Activated CD8-positive, alpha-beta memory T cell treated with anti-CD3 and anti-CD28 coated beads, Interleukin-2, amount 10 ng/mL, durations not matched to agents 7 days and 5 days (primary cell): ENCODE measurements at places on chromosomes 12 and 14. TPM values are rescaled to one million over a fixed set of nuclear protein-coding genes. Genes with fewer than 3 reads are reported as not detected.

GRCh38 chr14:68578597-68578996 lies 214.3 kb downstream of the ZFP36L1 start:
- H3K4me1 ChIP-seq = no peaks in the 10 kb centered on the region
- DNase-seq = no peak
- no peak overlapping the region for H3K27ac ChIP-seq
- H3K27me3 ChIP-seq = no peaks in the 10 kb centered on the region

DNA sequence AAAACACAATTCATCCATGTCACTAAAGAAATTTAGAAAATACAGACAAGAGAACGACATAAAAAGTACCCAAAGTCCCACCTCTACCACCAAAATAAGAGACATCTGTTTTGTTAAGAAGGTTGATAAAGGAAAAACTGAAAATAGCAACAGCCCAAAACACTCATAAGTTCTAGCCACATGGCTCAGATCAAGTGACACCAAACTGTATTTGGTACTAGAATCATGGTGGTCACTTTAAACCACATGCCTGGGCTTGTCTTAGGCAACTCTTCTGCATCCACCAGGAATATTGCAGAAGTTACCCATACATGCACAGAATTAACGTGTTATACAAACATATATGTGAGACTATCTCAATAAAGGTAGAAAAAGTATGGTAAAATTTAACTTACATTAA lies 78.2 kb upstream of the GTF2A1 start:
- peaks cover 11% of the 10 kb centered on the region for H3K27me3 ChIP-seq
- H3K4me1 ChIP-seq = peaks cover 16% of the 10 kb centered on the region
- H3K4me3 ChIP-seq = no peak overlapping the region
- no peak overlapping the region for H3K27ac ChIP-seq
- H3K36me3 ChIP-seq = no peaks in the 10 kb centered on the region
- no peak for DNase-seq

- peaks cover 82% of the 10 kb centered on the region for H3K4me1 ChIP-seq
- no peak for DNase-seq
- peaks cover 5% of the 10 kb centered on the region for H3K36me3 ChIP-seq
- no peak overlapping the region for H3K4me3 ChIP-seq
These were observed 219.8 kb downstream of the SLC41A2 start for GRCh38 chr12:104738331-104738730.

DNA sequence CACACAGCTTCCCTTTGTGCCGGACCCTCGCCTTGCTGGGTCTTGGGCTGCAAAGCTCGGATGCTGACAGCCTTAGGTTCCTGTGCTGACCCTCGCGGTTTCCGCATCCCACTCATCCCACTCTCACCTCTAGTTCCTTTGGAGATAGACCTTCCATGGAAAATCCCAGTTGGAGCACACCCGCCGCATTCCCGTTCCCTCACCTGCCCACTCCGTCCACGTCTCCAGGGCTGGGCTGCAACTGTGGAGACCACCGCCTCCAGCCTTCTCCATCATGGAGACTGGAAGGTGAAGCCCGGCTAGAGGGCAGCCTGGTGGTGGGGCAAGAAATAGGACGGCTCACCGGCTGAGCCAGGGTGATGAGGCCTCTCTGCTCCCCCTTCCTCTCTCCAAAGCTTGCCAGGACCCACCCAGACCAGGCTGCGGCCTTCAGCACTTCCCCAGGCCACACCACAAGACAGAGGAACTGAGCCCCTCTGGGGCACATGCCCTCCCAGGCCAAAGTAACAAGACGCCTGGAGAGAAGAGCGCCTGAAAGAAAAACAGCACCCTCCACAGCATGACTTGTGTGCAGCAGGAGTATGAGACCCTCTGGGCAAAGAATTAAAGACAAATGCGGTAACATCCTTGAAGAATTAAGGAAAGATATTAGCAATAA lies 15.0 kb downstream of the TMEM121 start:
- no peak overlapping the region for H3K4me3 ChIP-seq
- no peaks in the 10 kb centered on the region for H3K4me1 ChIP-seq
- H3K27me3 ChIP-seq = peaks cover 38% of the 10 kb centered on the region
- no peaks in the 10 kb centered on the region for H3K36me3 ChIP-seq
- no peak overlapping the region for H3K27ac ChIP-seq
- no peak for DNase-seq

Gene FOXM1
- total RNA-seq = 130 TPM

DNA sequence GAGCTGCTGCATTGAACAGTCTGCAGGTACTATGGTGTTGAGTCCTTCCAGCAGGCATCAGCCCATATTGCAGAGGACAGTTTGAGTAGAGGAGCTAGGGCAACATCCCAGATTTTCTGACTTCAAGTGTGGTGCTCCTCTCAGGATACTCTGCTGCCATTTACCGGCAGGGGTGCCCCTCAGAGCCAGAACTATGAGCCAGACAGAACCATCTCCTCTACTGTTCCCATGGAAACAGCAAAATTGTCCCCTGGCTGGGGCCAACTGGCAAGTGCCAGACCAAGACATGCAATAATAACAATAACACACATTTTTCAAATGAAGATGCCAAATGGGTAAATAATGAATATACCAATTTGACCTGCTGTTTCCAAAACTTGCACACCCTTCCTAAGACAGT lies 102.9 kb downstream of the ADCK1 start:
- H3K27ac ChIP-seq = no peak overlapping the region
- no peaks in the 10 kb centered on the region for H3K36me3 ChIP-seq
- no peak for DNase-seq
- H3K4me1 ChIP-seq = no peaks in the 10 kb centered on the region

DNA sequence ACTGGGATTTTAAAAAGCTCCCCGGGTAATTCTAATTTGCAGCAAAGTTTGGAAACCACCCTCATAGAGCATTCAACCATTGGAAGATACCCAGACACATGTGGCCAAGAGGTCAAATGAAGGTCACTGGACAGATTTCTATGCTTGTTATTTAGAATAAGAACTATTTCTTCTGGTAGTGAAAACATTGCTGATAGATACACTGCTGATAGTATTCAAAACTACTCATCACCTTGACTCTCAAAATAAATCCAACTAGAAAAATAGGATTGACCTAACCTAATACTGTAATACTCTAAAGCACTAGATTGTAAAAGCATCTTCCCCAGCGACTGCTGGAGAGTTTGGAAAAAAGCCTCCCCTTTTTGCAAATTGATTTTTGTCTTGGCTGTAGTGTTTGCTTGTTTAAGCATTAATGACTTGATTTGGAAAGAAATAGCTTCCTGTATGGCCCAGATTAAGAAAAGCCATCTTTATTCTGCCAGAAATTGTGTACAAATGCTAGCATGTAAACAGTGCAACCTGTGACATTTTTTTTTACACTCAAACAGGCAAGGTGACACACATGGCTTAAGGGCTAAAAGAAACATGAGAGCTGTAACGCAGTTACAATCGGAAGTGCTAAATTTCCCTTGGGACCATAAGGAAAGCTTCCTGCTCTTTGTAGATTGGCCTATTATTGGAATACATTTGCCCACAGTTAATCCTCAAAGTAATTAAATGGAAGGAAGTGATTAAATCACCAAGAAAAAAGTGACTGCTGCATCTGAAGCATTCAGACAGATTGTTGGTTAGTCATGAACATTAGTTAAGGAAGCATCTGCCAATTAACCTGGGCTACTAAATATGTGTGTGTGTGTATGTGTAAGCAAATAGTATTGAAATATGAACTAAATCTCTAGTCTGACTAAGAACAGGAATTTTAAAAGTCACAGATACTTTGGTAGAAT lies 356.5 kb upstream of the ATP2B1 start:
- no peak overlapping the region for H3K4me3 ChIP-seq
- no peak for DNase-seq
- no peaks in the 10 kb centered on the region for H3K27me3 ChIP-seq
- H3K36me3 ChIP-seq = no peaks in the 10 kb centered on the region
- peaks cover 4% of the 10 kb centered on the region for H3K4me1 ChIP-seq
- no peak overlapping the region for H3K27ac ChIP-seq

Gene RAB3IP
- total RNA-seq = 19.3 TPM

Gene KRT77
- not detected for total RNA-seq

Gene CMA1
- total RNA-seq = not detected

GRCh38 chr14:24880689-24881088 lies 169.3 kb downstream of the STXBP6 start:
- peaks cover 20% of the 10 kb centered on the region for H3K27me3 ChIP-seq
- no peak for DNase-seq
- no peak overlapping the region for H3K27ac ChIP-seq
- no peaks in the 10 kb centered on the region for H3K4me1 ChIP-seq
- no peak overlapping the region for H3K4me3 ChIP-seq

DNA sequence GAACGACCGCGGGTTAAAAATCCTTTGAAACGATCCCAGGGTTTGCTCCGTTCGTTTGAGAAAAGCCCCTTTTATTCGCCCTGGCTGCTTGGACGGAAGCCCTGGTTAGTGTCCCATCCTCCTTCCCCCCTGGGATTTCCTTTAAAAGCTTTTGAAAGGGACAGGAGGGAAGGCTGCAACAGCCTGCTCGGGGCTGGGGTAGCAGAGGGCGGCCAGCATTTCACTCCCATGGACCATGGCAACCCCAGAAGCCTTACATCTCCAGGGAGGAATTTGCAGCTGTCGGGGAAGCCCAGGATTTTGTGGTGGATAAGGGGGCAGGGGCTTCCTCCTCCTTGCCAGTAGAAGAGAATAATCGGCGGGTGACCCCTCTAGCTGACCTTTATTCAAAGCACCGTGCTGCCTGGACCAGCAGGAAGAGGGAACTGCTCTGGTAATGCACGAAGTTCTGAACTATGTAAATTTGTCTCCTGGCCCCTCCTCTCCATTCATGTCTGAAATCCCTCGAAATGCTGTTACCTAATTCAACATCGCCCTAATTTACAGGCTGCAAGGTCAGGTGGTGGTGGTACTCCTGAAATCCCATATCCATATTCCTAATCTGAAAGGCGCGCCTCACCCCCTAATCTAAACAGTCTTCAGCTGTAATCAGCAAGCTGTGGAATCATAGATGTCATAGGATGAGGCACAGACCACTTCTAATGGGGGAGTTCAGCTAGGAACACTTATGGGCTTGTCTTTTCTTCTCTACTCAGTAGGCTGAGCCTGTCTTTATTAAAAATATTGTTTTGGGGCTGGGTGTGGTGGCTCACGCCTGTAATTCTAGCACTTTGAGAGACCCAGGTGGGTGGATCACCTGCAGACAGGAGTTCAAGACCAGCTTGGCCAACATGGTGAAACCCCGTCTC lies 1.0 kb upstream of the CLIP1 start:
- H3K27ac ChIP-seq = peak overlapping the region; percentile 83
- H3K36me3 ChIP-seq = no peaks in the 10 kb centered on the region
- H3K27me3 ChIP-seq = no peaks in the 10 kb centered on the region
- no peak for DNase-seq
- peaks cover 31% of the 10 kb centered on the region for H3K4me1 ChIP-seq

Gene TMEM229B
- 7.0 TPM for total RNA-seq

Gene GLIPR1
- 74.8 TPM for total RNA-seq

- H3K4me1 ChIP-seq = no peaks in the 10 kb centered on the region
- DNase-seq = no peak
- H3K27ac ChIP-seq = no peak overlapping the region
- H3K4me3 ChIP-seq = no peak overlapping the region
These were observed 133.1 kb downstream of the LRIG3 start for GRCh38 chr12:58787021-58787760.

Gene COCH
- 1.9 TPM for total RNA-seq

GRCh38 chr12:19915392-19916195 lies 452.7 kb upstream of the PDE3A start:
- H3K36me3 ChIP-seq = no peaks in the 10 kb centered on the region
- no peak overlapping the region for H3K27ac ChIP-seq
- no peak overlapping the region for H3K4me3 ChIP-seq
- no peaks in the 10 kb centered on the region for H3K27me3 ChIP-seq

GRCh38 chr14:59202031-59202430 lies 13.6 kb downstream of the DAAM1 start:
- no peaks in the 10 kb centered on the region for H3K36me3 ChIP-seq
- H3K4me1 ChIP-seq = peaks cover 6% of the 10 kb centered on the region
- no peaks in the 10 kb centered on the region for H3K27me3 ChIP-seq
- no peak overlapping the region for H3K4me3 ChIP-seq
- DNase-seq = no peak

GRCh38 chr14:31939934-31940333 lies 137.2 kb upstream of the ARHGAP5 start:
- peaks cover 25% of the 10 kb centered on the region for H3K4me1 ChIP-seq
- no peaks in the 10 kb centered on the region for H3K36me3 ChIP-seq
- H3K27ac ChIP-seq = no peak overlapping the region
- DNase-seq = no peak
- peaks cover 5% of the 10 kb centered on the region for H3K27me3 ChIP-seq

GRCh38 chr12:54929998-54930397 lies 54.6 kb downstream of the TESPA1 start:
- DNase-seq = no peak
- no peak overlapping the region for H3K4me3 ChIP-seq
- no peak overlapping the region for H3K27ac ChIP-seq

Gene KCNA5
- not detected for total RNA-seq

GRCh38 chr12:3795492-3796133 lies 42.7 kb upstream of the CRACR2A start:
- peaks cover 5% of the 10 kb centered on the region for H3K4me1 ChIP-seq
- no peak overlapping the region for H3K4me3 ChIP-seq
- no peak for DNase-seq
- no peaks in the 10 kb centered on the region for H3K27me3 ChIP-seq
